ENCODE measurements at places on chromosomes 13 and 19.

GRCh38 chr19:56156768-56157167 lies 15.7 kb downstream of the ZNF444 start:
- DNase-seq = no peak

- DNase-seq = no peak
These were observed 319.9 kb upstream of the DACH1 start for GRCh38 chr13:72186730-72187422.

- DNase-seq = peak; percentile 73
These were observed 1.8 kb downstream of the VASP start for GRCh38 chr19:45508861-45509691.

DNA sequence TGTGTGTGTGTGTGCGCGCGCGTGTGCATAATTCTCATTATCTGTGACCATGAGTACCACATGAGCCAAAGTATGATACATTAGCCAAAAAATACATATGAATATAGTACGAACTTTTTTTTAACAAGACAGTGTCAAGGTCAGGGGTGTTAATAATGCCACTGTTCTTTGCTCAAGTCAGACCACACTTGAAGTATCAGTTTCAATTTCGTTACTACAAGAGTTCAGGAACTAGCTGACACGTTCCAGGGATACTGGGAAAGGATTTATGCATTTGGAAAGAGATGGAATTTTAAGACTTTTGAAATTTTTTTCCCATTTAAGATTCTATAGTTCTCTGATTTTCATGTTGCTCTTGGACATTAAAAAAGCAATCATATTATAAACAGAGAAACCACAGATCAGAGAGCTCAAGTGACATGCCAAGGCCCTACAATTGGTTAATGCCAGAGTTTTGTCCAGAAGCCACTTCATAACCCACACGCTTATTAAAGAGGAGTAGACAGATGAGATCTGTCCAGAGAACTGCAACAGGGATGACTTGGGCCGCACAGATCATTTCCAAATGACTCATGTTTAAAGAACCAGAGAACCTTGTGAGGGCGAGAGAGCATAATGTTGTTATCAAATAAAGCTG lies 718.8 kb upstream of the SGCG start:
- no peak for DNase-seq

DNA sequence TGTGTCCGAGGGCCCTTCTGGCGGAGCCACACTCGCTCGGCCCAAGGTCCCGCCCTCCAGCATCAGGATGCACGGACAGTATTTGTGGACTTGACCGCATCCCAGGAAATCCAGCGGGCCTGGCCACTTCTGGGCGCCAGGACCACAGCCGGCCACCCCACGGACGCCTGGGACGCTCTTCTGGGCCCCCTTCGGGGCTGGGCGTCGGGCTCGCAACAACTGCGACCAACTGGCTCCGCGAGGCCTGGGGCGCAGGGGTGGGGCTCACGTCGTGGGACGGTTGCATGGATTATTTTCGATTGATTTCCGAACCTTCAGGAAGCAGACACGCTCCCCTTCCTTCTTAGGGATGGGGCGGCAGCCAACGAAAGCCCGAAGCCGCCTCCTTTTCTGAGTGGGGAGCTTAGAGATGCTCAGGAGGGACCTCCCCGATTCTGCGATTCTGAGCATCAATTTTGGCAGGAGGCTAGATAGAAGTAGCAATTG lies 521 bp upstream of the NUP58 start:
- DNase-seq = no peak

GRCh38 chr13:77416666-77417212 lies 89.8 kb upstream of the MYCBP2 start:
- no peak for DNase-seq

DNA sequence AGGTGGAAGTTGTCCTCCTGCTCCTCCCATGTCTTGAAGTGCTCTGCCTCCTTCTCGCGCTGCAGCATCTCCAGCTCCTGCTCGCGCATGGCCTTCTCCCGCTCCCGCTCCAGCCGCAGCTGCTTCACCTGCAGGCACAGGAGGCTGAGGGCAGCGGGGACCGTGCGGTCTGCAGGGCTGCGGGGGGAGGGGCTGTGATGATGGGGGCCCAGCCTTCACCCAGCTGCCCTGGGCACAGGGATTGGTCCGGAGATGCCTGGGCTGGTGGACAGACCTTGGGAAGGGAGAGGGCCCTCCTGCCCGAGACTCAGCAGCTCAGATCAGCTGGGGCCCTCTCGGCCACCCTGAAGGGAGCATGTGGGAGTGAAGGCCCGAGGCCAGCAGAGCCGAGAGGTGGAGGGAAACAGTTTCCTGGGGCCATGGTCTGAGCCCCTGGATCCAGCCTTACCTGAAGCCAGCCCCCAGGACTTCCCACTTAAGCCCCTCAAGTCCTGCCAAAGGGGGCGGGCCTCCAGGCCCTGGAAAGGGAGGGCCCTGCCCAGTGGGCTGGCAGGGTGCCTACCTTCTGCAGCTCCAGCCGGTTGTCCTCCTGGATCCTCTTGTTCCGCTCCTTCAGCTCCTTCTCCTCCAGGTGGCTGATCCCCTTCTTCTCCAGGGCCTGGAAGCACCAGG lies 6.3 kb downstream of the CACTIN start:
- DNase-seq = no peak

- DNase-seq = peak; percentile 71
These were observed 68.0 kb upstream of the GPR183 start for GRCh38 chr13:99374994-99375737.

DNA sequence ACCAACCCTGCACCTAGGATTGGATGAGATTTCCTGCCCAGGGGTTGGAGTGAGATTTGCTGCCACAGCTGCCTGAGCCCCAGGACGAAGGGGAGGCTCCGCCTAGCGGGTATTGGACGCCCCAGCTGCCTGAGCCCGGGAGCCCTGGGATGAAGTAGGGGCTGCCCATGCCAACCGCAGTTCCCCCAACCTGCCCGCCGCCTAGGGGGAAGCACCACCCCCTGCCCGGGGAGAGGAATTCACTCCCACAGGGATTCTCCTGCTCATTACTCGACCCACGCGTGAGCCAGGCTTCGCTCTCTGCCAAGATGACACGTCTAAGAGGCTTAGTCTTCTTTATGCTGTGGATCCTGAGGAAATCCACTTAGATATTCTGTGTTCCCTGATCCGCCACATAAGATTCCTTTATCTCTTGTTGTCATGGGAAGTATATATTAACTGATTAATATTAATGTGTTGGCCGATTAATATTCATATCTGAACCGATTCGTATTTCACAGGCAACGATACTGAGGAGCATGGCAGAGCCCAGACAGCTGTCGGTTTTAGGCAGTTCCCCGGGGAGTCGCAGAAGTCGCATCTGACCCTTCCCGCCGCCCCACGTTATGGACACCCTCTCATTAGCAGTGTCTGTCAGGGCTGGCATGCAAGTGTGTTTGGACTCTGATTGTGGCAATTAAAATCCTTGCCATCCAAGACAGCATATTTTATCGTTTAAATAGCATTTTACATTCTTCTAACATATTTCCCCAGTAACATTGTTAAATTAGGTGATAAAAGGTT lies 44.5 kb upstream of the KCTD15 start:
- no peak for DNase-seq

GRCh38 chr13:84025824-84026223 lies 143.6 kb upstream of the SLITRK1 start:
- no peak for DNase-seq

DNA sequence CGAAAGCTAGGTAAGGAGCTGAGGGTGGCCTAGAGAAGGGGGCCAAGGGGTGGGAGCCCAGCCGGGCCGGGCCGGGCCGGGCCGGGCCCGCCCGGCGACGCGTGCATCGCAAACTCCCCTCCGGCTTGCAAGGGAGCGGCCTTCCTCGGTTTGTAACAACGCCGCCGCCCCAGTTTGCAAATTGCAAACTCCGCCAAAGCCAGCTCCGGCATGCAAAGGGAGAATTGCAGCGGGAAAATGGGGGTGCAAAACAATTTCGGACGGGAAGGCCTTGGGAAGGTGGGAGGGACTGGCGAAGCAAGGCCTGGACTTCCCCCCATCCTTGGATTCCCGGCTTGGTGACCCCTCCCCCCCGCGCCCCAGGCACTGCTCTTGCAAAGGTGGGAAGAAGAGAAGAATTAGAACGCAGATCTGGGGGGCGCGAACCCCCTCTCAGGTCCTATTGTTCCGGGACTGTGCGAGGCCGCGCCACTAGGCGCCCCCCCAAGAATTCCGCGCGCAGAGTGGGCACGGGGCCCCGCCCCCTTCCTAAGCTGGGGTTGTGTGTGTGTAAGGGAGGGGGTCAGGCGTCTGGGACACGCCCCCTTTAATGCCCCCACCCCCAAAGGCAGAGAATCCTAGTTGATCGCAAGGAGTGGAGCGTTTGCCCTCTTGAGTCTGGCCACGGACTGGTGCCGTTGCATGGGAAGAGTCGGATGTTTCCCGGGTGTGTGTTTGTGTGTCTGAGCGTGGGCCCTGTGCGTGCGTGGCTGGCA lies 926 bp downstream of the PRR12 start:
- DNase-seq = no peak

GRCh38 chr19:611481-611868 lies 21.8 kb downstream of the HCN2 start:
- DNase-seq = no peak

DNA sequence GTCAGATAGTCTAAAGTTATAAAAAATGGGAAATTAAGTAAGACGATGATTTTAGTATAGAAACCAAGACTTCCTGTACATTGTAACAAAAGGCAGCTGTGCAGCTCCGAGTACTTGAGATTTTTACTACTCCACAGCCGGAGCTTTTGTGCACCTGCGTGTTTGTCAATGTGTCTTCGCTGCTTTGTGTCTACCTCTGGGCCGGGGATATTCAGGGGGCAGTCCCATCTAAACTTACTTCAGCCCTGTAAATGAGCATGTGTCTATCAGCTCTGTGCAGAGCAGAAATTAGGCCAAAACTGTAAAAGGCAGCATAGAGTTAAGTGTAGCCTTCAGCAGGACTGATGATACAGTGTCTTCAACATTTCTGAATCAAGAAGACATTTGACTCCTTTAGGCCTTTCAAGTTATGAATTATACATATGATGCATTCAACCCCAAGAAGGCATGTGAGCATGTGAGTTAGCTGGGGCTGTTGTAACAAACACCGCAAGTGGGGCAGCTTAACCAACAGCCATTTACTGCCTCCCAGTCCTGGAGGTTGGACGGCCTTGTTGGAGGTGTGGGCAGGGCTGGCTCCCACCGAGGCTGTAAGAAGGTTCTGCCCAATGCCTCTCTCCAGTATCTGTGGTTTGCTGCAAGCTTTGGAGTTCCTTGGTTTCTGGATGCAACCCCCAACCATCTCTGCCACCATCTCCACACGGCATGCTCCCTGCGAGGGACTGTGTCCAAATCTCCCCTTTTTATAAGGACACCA lies 191.0 kb upstream of the IRS2 start:
- DNase-seq = no peak
